ENCODE measurements at places on chromosomes 13 and 19.

- no peak for DNase-seq
Observed at GRCh38 chr13:98175043-98175442, 2.0 kb downstream of the RNF113B start.

DNA sequence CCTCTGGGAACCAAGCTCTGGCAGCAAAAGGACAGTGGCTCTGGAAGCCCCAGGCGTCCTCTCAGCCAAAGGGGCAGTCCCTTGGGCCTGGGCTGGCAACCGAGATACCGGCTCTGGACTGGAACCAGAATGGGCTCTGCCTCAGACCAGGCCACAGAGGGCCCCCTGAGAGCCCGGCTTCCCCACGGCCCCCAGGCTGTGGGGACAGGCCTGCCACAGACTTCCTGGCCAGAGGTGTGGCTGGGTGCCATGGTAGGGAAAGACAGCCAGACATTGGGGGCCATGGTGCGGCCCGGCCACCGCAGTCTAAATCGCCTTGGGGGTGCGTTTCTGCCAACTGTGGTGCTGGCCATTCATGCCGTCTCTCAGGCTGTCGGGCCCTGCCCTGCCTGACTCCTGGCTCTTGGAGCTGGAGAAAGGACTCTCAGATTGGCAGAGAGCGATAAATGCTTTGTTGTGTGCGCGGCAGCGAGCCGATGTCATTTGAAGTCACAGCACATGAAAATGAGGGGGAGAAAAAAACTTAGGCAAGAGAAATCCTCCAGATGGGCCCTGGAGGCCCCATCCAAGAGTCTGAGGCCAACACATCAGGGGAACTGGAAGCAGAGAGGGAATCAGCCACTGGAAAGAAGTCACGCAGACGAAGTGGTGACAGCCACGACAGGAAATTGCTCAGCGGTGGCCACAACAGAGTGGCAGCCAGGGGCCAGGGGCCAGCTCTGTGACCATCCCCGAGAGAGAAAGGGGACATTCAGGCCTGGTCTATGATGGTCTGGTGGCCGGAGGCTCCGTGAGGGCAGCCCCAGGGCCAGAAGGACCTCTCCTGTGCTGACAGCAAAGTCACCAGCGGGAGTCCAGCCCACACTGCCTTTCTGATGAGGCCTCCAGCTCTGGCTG lies 26.5 kb downstream of the SH3GL1 start:
- peak; percentile 70 for DNase-seq

DNA sequence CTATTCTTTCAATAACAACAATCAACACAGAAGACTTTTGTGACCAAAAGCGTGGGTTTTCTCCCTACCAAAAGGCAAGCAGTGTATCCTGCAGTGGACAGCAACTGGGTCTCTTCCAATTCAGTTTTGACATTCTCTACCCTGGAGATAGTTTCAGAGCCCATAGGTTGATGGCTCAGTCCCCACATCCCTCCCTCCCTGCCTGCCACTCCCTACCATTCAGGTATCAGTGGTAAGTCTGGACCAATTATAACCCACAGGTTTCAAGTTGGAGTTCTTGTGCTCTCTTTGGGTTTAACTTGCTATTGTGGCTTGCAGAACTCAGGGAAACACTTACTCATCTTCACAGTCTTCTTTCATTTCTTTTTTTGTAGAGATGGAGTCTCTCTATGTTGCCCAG lies 60.2 kb downstream of the ZNF823 start:
- no peak for DNase-seq

- DNase-seq, result no peak
Observed at GRCh38 chr19:17504030-17504429, 7.4 kb upstream of the PGLS start.

DNA sequence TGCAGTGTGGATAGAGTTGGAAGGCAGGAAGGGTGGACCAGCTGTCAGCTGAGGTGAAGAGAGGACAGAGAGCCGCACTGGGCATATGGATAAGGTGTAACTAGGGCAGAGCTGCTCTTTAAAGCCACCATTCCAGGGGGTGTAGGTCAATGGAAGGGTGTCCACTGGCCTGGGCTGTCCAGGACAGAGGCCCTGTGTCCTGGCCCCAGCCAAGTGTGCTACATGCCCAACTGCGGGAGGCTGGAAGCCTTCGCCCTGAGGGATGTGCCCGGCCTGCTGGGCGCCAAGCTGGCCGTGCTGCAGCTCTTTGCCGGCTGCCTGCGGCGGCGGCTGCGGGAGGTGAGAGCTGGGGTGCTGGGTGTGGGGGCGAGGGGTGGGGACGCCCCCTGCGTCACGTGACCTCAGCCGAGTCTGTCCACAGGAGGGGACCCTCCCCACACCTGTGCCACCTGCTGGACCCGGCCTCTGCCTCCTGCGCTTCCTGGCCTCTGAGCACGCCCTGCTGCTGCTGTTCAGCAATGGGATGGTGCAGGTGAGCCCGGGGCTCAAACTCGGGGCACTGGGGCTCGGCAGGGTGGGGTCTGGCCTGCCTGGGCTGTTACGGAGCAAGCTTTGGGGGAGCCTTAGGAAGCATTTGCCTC lies 9.8 kb downstream of the PLK5 start:
- no peak for DNase-seq

DNA sequence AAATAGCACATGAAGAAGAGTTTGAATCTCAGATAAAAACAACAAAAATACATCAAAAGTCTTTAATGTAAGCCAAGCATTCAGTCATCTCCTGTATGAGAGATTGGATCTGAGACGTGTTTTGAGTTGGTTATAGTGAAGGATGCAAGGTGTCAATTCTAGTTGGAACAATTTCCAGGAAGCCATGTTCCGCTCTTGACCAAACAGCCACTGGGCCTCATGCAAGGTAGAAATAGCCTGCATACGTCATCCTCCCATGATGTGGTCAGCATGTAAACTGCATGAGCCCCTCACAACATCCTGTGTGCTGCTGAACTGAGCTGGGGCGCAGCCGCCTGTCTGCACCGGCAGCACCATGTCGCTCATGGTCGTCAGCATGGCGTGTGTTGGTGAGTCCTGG lies at the start of gene KIR3DL3:
TSS of gene KIR3DL3 (plus strand) at position 301 of the 400 bp plus-strand sequence. CDS start at position 356, 55 bp downstream.
- no peak for DNase-seq

GRCh38 chr13:71729441-71729840 lies 137.6 kb downstream of the DACH1 start:
- no peak for DNase-seq

- no peak for DNase-seq
Observed at GRCh38 chr19:897442-898039, 4.3 kb downstream of the RNU6-9 start.

DNA sequence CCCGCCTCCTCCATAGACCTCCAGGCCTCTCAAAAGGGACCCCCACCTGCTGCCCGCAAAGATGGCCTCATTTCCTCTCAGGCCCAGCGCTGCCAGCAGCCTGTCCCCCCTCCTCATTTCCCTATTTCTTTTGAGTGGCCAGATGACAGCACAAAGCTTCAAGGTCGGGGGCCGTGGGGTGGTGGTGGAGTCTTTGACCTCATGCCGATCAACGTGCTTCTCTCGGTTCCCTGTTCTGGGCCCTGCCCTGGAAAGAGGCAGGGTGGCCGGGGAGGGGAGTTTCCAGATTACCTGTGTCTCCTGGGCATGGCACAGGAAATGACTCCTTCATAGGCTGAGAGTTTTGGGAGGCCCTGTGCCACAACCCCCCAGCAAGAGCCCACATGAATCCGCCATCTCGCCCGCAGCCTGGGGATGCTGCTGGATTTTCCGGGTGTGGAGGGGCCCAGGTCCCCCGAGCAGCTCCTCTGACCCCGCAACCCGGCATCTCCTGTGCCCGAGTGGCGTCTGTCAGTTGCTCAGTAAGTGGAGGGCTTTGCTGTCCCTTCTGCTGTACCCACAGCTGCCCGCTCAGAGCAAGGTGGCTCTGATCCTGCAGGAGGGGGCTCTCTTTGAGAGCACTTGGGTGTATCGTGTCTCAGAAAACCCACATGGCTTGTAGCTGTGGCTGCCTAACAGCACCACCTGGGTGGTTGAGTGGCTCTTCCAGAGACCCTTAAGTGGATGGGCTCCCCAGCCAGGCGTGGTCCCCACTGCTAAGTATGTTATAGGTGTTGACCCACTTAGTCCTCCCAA lies 139.4 kb downstream of the SIPA1L3 start:
- no peak for DNase-seq

DNA sequence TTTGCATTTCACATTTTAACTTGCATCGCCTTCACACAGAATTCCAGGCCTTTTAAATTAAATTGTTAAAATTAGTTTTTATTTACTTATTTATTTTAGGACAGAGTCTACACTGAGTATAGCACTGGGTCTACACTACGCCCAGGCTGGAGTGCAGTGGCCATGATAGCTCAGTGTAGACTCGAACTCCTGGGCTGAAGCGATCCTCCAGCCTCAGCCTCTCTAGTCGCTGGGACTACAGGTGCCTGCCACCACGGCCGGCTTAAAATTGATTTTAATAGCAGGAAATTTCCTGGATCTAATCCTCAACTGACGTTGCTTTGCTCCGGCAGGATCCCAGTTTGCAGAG lies 301 bp upstream of the ZNF610 start:
- no peak for DNase-seq

DNA sequence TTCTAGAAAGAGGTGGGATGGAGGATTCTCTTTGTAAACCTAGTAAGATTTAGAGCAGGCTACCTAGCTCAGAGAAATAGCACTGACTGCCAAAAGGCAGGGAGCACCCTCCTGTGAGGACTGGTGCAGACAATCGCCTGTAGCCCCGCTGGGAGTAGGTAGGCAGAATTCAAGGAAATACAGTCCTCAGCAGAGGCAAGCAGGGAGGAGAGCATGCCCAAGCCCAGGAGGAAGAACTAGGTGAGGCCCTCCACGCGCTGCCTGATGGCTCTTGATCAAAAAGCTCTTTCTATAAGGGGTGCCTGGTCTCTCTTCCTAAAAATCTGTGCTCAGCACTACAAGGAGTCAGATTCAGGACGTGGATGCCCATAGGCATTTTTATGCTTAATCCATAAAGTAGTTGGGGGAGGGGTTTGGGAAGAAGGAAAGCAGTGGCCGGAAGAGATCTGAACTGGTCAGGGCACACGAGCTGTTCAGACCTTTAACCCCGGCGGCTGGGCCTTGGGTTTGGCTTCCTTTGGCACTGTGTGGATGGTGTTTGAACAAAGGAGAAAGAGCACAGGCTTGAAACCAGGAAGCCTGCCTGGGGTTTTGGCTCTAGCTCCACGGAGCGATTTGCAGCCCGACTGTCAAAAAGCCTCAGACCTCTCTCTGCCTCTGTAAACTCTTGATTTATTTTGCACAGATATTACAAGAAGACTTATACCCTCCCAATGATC lies 320.6 kb downstream of the FOXO1 start:
- no peak for DNase-seq

DNA sequence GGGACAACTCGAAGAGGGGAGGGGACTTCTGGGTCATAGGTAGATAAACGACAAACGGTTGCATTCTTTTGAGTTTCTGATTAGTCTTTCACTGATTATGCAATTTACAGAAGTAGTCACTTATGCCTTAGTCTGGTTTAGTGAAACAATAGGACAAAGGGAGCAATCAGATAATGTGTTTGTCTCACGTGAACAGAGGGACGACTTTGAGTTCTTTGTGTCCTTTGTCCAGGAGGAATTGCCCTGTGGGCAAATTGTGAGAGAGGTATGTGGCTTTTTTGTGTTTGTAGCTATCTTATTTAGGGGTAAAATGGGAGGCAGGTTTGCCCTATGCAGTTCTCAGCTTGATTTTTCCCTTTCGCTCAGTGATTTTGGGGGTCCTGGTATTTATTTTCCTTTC lies 362.9 kb upstream of the PCDH20 start:
- no peak for DNase-seq

GRCh38 chr13:107461751-107462150 lies 753.6 kb downstream of the LIG4 start:
- DNase-seq, result no peak

GRCh38 chr13:59677966-59678814 lies 485.5 kb downstream of the DIAPH3 start:
- peak; percentile 10 for DNase-seq

- no peak for DNase-seq
Observed at GRCh38 chr19:5083547-5083965, 114.6 kb downstream of the KDM4B start.

DNA sequence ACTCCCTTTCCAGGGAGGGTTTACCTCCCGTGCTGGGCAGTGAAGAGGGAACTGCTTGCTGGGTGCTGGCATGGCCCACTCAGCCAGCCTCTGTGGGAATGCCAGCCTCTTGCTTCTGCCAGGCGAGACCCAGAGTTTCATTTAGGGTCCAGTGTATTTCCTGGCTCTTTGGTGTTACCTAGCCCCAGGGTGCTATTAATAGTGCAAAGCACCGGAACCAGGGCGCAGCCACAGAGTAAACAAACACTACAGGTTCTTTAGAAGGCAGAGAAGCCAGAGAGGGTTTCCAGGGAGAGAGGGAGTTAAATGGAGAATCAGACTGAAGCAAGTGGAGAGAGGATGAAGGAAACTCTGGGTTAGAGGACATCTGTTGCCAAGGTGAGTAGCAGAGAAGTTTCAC lies 74.9 kb upstream of the SPATA13 start:
- no peak for DNase-seq

GRCh38 chr19:30469774-30470173 lies 97.6 kb downstream of the ZNF536 start:
- no peak for DNase-seq

DNA sequence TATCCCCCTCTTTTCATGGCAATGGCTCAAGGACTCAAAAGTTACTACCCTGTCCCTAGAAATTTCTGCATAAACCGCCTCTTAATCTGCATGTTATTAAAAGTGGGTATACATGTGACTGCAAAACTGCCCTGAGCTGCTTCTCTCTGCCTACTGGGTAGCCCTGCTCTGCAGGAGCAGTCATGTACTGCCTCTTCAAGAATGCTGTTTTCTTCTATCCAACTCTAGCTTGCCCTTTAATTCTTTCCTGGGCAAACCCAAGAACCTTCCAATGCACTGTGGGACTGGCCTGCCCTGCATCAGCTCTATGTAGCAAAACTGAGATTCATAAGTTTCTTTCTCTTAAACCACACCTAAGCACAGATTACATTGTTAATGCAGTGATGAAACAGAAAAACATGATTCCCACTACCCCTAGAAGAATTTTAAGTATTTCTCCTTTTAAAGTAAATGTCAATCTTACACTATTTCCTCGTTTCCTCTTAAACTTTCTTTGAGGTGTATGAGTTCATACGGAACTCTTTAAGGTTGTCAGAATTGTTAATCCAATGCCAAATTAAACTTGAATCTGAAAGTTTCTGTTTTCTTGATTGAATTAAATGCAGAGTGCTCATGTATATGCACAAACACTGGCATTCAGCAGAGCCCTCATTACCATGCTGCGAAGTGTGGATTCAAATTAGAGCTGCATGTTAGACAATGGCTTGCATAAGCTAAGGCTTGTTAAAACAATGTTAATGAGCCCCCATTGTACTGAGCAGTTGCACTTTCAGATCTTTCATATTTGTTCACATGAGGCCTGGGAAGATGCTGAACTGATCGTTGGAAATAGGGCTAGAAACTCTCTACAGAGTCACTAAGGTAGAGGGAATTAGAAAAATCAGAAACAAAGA lies 669.9 kb upstream of the PCDH20 start:
- no peak for DNase-seq

DNA sequence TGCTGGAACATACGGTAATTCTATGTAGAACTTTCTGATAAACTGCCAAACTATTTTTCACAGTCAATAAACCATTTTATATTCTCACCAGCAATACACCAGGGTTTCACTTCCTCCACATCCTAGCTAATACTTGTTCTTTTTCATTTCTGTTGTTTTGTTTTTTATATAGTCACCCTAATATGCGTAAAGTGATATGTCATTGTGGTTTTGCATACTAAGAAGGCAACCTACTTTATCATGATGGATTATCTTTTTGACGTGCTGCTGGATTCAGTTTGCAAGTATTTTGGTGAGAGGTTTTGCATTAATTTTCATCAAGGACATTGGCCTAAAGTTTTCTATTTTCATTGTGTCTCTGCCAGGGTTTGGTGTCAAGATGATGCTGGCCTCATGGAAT lies 1384.1 kb downstream of the UQCRFS1 start:
- no peak for DNase-seq

- DNase-seq, result no peak
Observed at GRCh38 chr19:35039881-35040825, 1.4 kb upstream of the HPN start.
